NCI-H2029 treated with DMSO at 0.1 percent for 48 hours (cell line): ENCODE measurements at places on chromosomes 7 and 10.

- no peak for DNase-seq
Observed at GRCh38 chr7:50730446-50731400, 52.0 kb downstream of the GRB10 start.

DNA sequence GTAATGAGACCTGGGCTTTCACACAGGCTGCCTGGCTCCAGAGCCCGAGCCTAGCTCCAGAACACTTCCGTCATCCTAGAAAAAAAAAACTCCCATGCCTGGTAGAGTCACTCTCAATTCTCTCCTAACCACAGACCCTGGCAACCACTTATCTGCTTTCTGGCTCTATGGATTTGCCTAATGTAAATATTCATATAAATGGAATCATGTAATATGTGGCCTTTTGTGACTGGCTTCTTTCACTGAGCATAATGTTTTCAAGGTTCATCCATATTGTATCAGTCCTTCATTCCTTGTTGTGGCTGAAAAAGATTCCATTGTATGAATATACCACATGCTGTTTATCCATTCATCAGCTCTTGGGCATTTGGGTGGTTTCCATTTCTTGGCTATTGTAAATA is 167.7 kb upstream of the MKLN1 start:
- no peak for DNase-seq

- no peak for DNase-seq
Observed at GRCh38 chr10:79910344-79910743, 38.6 kb downstream of the SFTPD start.

- DNase-seq, result no peak
Observed at GRCh38 chr7:5662828-5663227, 118.6 kb downstream of the RNF216 start.

DNA sequence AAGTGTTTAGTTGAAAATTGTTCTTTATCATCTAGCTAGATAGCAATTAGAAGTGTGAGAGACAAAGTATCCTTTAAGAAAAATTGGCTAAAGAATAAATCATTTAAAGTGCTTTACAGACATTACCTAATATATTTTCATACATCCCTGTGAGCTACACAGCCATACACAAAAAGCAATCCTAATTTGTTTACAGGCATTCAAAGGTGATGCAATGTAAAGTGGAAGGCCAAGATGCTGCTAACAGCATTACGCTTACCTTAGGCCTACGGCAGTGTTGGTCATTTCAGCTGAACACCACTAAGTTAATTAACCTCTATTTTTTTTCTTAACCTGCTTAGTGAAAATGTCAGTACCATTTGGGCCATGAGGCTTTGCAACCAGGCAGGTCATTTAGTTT is 10.7 kb upstream of the CASD1 start:
- no peak for DNase-seq
